ENCODE measurements at places on chromosomes 5 and 9.
A peak's percentile ranks its signal among the peaks of the same experiment; 100 is the strongest.

- H3K27ac ChIP-seq: no peak overlapping the region
- no peaks in the 10 kb centered on the region for H3K27me3 ChIP-seq
- no peaks in the 10 kb centered on the region for H3K4me1 ChIP-seq
- H3K36me3 ChIP-seq: no peaks in the 10 kb centered on the region
- no peak overlapping the region for H3K4me3 ChIP-seq
- no peak for DNase-seq
Observed at GRCh38 chr5:133687212-133688061, 75.1 kb upstream of the FSTL4 start.

DNA sequence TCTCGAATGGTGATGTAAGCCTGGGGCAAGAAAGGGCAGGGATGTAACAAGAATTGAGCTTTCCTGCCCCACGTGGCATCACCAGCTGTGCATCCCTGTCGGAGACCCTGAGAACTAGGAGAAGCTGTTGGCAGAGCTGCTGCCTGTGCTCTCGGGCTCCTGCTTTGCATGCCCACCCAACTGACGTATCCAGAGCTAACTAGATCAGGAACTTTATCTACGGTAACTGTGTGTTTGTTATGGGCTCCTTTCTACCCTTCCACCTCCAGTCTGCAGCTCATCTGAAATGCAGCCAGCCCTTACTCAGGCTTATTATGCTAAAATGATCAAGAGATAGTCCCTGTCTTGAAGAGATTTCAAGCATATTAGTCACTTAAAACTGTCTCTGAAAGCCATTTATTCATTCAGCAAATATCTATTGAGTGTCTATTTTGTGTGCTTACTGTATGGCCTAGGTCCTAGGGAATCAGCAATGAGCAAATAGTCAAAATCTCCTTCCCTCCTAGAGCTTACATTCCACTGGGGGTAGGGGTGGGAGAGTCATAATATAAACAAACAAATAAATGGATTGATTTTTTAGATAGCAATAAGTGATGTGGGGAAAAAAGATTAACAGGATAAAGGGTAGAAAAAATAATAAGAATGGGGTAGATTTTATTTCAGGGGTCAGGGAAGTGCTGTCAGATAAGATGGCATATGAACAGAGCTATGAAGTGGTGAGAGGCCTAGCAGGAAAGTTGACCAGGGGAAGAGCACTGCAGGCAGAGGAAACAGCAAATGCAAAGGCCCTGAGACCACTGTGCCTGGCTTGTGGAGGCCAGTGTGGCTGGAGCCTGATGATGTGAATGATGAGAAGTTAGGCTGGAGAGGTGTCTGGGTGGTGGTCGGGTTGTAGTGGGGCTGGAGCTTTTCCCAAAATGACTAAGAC is 118.2 kb downstream of the GALNT10 start:
- no peaks in the 10 kb centered on the region for H3K4me1 ChIP-seq
- no peaks in the 10 kb centered on the region for H3K27me3 ChIP-seq
- no peak overlapping the region for H3K27ac ChIP-seq
- no peak overlapping the region for H3K4me3 ChIP-seq

DNA sequence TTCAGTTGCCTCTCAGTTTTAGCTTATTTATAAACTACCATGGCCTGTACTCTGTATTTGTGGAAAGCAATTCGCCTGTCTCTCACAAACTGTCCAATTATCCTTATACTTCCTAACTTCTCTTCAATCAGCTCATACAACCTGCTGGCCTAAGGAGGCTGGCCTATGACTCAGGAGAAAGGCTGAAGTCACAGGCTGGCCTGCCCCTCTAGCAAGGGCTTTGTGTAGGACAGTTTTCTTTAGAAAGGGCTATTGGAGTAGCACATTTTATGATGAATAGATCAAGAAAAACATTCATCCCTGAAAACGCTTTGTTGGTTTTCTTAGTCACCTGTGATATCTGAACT is 988.7 kb upstream of the ARRDC3 start:
- H3K4me1 ChIP-seq: no peaks in the 10 kb centered on the region
- DNase-seq: no peak
- no peaks in the 10 kb centered on the region for H3K27me3 ChIP-seq
- H3K27ac ChIP-seq: no peak overlapping the region

DNA sequence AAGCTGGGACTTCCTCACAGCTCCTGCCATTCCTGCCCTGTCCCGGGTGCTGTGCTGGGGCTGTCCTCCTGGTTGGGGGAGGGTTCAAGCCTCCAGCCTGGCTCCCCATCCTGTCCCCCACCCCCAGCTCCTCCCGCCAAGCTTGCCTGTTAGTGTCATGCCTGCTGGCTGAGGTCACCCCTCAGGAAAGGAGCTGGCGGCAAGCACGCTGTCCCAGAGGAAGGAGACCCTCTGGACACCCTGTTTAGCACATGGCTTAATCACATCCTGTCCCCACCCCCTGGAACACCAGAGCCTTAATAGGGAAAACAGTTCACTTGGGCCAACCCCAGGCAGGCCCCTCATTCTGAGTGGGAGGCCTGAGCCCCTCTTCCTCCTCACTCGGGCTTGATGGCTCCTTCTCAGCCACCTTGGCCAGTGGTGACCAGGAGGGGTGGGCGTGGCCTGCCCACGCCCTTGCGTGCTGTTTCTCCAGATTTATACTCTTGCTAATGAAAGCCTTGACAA is 9.2 kb upstream of the PHYHD1 start:
- H3K4me1 ChIP-seq: peaks cover 5% of the 10 kb centered on the region
- peaks cover 29% of the 10 kb centered on the region for H3K36me3 ChIP-seq
- no peaks in the 10 kb centered on the region for H3K27me3 ChIP-seq
- no peak for DNase-seq
- H3K27ac ChIP-seq: peak overlapping the region; percentile 10

DNA sequence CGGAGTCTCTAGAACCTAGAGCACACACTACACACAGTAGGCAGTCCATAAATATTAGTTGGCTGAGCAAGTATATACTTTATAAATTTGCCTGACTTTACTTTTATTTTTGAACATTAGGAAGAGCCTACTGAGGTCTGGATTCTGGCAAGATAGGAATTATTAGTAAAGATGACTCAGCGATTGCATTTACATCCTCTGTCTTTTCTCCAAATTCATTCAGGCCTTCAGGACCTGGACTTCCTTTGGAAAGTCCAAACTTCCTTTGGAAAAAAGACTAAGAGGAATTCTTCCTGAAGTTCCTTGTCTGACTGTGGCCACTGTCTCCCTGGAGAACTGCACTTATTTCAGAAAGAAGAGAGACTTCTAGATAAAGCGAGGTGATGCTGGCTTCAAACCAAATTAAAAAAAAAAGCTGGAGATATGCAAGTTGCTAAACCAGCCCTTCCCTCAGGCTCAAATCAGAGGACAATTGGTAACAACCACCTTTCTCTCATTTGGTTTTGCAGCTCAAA is 251.3 kb downstream of the GAS1 start:
- H3K4me1 ChIP-seq: no peaks in the 10 kb centered on the region
- H3K27ac ChIP-seq: no peak overlapping the region
- no peak for DNase-seq

DNA sequence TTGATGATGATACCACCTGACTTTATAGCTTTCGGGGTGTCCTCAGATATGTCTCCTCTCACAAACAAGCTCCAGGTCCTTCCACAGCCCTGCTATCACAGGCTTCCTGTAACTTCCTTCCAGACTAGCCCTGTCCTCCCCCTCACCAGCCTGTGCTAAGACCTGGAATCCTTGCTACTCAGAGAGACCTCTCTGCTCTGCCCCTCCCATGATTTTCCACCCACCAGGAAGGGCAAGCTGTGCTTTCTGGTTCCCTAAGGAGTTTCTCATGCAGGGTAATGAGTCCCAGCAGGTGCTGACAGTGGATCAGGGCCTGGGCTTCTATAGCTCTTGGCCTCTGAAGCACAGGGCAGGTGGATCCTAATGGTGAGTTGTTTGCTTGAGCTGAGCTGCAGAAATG is 86.9 kb downstream of the AOPEP start:
- DNase-seq: no peak
- H3K27ac ChIP-seq: no peak overlapping the region
- H3K4me1 ChIP-seq: no peaks in the 10 kb centered on the region
- no peaks in the 10 kb centered on the region for H3K27me3 ChIP-seq
- H3K36me3 ChIP-seq: peaks cover 7% of the 10 kb centered on the region

DNA sequence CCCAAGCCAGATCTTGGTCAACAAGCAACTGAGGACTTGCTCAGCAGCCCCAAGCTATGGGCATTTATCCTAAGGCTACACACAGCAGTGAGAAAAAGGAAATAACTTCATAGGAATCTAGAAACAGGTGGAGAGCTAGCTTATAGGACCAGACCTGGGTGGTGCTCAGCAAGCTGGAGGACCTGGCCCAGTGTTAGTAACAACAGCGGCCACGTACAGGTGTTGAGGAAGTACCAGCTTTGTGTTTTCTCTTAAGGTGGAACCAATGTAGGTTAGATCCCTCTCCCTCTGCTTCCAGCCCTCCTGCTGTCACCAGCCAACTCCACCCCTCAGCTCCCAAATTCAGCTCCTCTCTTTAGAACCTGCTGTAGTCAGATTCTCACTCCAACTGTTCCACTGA is 43.4 kb downstream of the IRF1 start:
- H3K27ac ChIP-seq: peak overlapping the region; percentile 35
- H3K36me3 ChIP-seq: peaks cover 23% of the 10 kb centered on the region
- no peak for DNase-seq
- no peaks in the 10 kb centered on the region for H3K27me3 ChIP-seq
- H3K4me3 ChIP-seq: peak overlapping the region; percentile 3

GRCh38 chr9:114433720-114434255 is 46.0 kb upstream of the AKNA start:
- H3K36me3 ChIP-seq: no peaks in the 10 kb centered on the region
- H3K27me3 ChIP-seq: no peaks in the 10 kb centered on the region
- DNase-seq: no peak
- H3K4me1 ChIP-seq: no peaks in the 10 kb centered on the region

DNA sequence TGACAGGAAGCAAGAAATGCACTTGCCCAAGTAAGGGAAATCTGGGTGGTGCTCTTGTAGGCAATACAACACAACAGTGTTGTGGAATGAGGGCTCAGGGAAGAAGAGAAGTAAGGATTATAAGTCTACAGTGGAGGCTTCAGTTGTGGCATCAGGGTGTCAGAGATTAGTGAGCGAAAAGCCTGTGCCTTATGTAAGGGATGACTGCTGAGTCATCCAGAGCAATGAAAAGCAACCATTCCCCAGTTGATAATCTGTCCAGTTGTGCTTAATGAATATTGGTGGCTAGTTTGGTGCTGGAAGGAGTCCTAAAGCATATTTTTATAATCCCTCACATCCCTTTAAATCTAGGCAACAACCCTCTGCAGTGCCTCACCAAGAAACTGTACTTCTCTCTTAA is 42.0 kb downstream of the FBXO38 start:
- H3K36me3 ChIP-seq: peaks cover 66% of the 10 kb centered on the region
- no peaks in the 10 kb centered on the region for H3K27me3 ChIP-seq
- no peaks in the 10 kb centered on the region for H3K4me1 ChIP-seq
- no peak for DNase-seq
- H3K4me3 ChIP-seq: no peak overlapping the region
